ENCODE measurements at places on chromosomes 2 and 18.

GRCh38 chr18:67511840-67512239 is 4.7 kb downstream of the DSEL start:
- no peak for DNase-seq

- no peak for DNase-seq
Observed at GRCh38 chr2:105396254-105397024, 2.4 kb downstream of the FHL2 start.

DNA sequence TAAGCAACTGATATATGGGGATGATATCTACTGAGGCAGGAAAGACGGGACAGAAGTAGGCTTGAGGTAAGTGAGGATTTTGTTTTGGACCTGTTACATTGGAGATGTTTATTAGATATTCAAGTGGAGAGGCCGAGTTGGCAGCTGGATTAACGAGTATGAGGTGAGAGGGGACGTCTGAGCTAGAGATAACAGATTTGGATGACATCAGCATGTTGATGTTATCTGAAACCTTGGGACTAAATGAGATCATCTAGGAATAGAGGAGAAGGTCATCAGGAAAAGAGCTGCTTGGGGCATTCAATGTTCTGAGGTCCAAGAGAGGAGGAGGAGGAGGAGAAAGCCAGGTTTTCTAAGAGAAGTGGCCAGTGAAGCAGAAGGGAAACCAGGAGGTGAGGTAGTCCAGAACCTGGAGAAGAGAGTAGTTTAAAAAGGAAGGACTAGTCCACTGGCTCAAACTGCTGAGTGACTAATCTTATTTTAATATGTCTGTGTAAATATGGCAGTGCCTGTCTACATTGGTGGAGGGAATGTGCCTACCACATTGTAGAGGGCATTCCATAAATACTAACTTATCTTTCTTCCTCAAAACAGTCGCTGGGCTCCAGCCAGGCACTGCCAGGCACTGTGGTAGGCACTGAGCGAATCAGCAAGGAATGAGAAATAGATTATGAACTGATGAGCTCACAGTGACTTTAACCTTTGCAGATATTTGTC is 488.3 kb downstream of the DLGAP1 start:
- DNase-seq = no peak

GRCh38 chr2:20282916-20283592 is 58.1 kb upstream of the SDC1 start:
- no peak for DNase-seq

GRCh38 chr2:191202209-191202721 is 42.9 kb upstream of the MYO1B start:
- no peak for DNase-seq

- no peak for DNase-seq
Observed at GRCh38 chr18:2324459-2324858, 246.8 kb downstream of the METTL4 start.

GRCh38 chr2:30188292-30188691 is 41.5 kb downstream of the YPEL5 start:
- no peak for DNase-seq

DNA sequence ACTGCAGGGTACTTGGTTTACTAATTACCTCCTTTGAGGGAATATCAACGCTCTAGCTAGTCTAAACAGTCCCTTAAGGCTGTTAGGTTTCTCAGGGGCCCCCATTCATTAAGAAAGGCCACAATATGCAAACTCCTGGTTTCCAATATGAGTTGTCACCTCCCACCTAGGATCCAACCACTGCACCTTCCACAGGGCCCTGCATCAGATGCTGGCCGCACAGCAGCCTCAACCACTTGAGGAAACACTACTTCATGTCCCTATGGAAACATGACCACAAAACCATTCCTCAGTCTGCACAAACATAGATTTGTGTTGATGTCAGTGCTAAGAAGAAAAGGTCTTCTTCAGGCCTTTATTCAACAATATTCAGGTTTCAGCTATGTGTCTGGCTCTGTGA is 40.9 kb downstream of the STAT4 start:
- no peak for DNase-seq

DNA sequence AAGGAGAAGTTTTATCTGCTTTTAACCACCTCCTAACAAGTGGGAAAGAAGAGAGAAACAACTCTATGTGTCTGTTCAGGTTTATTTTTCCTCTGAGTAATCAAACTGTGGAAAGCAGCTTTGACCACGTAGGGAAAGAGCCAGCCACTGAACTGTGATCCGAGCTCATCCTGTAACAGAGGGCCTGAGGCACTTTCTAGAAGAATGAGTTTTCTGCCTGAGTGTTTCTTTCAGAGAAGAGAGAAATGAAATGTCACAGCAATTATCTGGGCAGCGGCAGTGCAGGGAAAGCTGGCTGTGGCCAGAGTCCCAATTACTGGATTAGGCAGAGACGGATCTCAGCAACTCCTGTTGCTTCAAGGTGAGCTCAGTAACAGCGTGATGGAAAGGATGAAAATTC is 151.9 kb downstream of the CD226 start:
- DNase-seq = no peak

- DNase-seq = no peak
Observed at GRCh38 chr18:51013259-51013658, 16.8 kb upstream of the SMAD4 start.

DNA sequence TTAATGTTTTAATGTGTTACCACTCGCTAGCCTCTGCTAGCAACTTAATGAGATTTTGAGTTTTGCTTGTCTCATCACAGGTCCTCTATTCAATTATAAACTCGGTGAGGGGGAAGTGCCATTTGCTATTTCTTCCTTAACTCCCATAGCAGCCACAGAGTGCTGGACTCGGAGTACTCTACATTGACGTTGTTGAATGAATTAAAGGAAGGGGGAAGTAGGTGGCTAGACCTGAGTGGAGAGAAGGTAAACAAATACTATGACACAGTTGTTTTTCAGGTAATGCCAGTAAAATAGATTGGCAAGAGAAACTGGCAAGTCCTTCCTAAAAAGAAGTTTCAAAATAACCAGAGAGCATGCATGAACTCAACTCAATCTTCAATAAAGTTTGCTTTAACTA is 339.3 kb downstream of the HRH4 start:
- no peak for DNase-seq

DNA sequence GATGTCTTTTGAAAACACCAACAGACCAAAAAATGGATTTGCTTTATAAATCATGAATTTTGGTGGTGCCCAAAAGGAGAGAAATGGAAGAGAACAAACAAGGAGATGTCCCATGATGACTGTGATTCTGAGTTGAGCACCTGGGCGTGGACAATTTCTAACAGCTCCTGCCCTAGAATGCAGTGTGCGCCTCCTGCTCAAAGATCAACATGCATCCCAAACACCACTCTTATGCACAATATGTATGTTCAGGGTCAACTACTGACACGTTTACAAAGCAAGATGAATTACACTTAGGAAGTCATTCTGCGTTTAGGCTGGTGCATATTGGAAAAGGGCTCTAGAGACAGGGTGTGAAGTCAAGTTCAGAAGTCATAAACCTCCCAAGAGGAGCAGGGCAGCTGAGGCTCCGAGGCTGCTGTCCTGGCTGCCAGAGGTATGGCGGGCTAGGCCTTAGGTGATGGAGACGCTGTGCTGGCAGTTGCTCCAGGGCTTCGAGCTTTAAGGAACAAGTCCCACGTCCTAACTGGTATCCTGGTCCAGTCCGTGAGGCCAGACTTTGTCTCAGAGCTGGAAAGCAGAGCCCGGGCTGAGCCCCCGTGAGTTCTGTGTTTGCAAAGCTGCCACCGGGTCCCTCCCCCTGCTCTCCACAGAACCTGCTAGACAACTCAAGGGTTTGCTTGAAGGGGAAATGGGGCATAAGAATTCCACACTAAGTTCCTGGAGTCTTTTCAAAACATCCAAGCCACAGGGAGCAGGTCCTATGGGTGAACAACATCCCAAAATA is 74.0 kb downstream of the ZNF516 start:
- no peak for DNase-seq

DNA sequence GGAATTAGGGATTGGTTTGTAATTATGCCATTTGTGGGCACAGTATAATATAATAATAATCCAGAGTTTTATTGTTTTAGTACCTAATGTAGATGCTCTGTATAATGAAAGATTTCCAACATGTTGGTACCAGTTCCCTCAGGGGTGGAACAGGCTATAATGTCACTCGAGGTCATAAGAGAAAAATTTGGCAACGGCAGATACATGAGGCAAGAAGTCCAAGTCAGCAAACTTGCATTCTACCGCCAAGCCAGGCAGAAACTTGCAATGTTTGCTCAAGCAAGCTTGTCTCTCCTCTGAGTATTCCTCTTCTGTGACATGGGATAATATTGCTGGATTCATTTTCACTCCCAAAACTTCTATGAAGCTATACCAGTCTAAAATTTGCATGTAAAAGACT is 520.0 kb upstream of the SALL3 start:
- no peak for DNase-seq

- no peak for DNase-seq
Observed at GRCh38 chr2:98378196-98378595, 31.9 kb downstream of the CNGA3 start.

DNA sequence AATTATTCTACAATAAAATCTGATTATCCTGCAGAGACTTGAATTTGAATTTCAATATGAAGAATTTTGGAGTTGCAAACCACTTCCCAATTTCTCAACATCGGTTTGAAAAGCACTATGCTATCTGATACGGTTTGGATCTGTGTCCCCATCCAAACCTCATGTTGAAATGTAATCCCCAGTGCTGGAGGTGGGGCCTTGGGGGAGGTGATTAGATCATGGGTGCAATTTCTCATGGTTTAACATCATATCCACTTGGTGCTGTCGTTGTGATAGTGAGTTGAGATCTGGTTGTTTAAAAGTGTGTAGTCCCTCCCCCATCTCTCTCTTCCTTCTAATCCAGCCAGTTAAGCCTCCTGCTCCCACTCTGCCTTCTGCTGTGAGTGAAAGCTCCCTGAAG is 205.7 kb downstream of the NBAS start:
- DNase-seq = no peak

DNA sequence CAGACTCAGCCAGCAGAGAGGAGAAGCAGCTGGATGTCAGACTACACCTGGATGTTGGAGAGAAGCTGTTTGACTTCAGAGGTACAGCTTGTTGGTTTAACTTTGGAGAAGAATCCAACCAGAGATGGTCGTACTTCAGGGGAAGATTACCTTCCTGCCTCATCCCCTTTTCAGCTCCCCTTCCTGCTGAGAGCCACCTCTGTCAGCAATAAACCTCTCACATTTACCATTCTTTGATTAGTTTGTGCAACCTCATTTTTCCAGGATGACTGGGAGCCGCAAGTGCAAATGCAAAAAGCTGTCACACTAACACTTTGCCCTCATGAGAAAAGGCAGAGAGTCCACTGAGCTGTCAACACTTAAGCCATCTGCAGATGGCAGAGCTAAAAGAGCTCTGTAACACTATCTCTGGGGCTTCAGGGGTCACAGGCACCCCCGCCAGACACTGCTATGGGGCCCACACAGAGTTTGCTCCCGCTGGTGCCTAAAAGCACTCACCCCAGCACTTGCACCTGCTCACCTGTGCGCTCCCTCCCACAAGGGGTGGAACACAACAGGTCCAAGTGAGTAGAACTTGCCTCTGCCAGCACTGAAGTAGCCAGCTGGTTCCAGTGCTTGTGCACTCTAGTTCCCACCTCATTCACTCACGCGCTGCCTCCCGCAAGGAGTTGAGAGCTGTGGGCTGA is 391.7 kb downstream of the METTL4 start:
- DNase-seq = no peak

DNA sequence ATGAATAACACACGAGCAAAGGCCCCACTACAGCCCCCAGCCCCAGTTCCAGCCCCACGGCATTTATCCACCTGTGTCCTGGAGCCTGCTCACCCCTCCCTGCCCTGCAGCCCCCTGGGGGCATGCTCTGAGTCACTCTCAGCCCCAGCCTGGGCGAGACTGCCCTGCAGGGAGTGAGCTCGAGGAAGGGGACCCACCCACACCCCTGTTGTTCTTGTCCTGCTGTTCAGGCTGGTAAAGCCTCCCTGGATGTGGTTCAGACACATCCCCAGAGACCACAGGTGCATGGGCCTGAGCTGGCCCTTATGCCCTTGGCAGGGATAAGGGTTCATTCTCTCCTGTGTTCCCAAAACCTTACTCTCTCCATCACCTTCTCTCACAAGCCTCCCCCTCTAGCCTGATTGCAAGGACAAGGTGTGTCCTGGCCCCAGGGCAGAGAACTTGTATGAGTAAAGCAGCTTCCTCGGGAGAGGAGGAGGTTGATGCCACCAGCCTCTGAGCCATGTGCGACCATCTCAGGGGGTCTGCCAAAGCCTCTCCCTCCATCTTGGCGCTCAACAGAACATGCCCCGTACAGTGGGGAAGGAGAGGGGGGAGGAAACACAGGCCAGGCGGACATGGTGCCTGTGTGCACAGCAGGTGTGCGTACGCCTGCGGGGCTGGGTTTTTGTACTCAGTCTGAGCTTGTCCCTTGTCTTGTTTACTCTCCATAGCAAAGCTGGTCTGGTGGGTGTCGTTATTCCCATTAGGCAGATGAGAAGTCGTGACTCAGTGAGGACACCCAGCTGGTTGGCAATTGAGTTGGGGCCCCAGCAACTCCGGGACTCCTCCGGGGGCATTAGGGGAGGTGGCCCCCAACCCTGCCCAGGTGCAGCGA is 64.4 kb downstream of the CIB4 start:
- no peak for DNase-seq

- no peak for DNase-seq
Observed at GRCh38 chr2:15812187-15812780, 128.1 kb upstream of the MYCN start.

DNA sequence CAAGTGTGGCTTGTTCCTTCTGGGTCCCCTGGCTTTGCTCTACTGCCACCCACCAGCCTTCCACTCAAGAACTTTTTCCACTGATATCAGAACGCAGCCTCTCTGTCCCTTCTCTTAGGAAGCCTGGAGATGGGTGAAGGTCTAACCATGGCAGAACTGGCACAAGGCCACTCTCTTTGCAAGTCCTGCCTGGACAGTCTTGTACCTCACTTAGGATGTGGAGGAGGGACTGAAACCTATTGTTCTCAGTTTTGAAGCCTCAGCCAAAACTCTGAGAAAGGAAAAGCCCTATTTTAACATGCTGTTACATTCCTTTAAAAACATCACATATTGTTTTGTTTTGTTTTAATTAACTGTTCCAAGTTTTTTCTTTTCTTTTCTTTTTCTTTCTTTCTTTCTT is 58.9 kb upstream of the NCOA1 start:
- DNase-seq = no peak

DNA sequence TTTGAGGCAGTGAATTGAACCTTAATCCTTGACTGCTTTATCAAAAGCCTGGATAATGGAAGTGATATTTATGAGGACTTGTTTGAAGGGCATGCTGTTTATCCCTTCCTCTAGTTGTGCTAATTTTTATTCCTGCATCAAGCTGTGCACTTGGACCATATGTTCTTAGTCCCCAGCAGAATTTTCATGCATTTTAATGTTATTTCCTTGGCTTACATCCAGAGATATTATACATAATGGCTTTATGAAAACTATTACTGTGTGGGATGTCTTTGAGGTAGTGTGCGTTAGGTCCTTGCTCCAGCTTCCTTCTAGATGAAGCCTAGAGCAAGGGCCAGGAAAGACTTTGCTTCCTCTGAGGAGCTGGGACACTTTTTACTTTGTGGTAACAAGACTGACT is 378.4 kb downstream of the LPIN1 start:
- no peak for DNase-seq

- DNase-seq = no peak
Observed at GRCh38 chr18:8517276-8517675, 92.0 kb upstream of the RAB12 start.

GRCh38 chr18:55588870-55589595 is 1.0 kb upstream of the TCF4 start:
- DNase-seq = no peak
